ENCODE measurements at places on chromosomes 6 and 20.

DNA sequence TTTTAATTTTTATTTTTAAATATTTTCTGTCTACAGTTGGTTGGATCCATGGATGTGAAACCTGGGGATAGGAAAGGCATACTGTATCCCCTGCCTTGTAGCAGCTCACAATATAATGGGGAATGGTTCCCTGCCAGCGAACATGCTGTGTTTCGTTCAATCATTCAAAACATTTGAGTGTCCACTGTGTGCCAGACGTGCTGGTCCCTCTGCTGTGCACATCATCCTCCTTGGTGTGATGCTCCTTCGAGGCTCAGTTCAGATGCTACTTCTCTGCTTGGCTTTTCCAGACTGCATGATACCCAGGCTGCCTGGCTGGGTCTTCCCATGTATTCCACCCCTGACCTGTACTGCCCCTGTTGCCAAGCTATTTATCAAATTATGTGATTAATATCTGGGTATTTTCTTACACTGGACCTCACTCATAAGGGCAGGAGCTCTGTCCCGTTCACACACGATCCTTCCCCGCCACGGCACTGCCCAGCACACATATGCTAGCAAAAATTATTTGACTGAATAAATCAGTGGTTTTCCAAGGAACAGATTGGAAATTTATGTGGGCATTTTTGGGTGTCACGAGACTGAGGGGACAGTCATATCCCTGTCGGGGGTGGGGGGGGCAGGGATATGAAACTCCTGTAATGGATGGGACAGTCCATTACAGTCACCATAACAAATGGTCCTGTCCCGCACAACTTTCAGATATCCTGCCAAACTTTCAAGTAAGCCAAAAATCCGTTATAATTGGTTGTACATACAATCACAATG is 4.9 kb downstream of the SDCBP2 start:
- DNase-seq, result no peak

GRCh38 chr20:3312940-3313682 is 74.1 kb upstream of the SLC4A11 start:
- no peak for DNase-seq

DNA sequence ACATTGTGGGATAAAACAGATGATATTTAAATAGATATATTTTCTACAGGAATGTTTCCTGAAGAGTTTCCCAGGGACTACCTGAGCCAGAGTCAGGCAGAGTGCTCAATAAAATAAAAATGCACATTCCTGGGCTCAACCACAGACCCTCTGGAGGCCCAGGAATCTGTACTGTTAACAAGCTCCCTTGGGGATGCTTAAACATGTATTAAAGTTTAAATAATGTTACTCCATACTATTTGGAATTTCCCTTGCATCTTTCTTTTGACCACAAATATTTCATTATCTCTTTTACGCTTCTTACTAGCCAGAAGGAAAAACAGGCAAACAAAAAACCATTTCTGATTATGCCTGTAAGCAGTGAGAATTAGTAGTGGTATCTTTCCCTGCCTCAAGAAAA is 42.3 kb downstream of the GPR63 start:
- no peak for DNase-seq

- no peak for DNase-seq
Measured at GRCh38 chr6:35050757-35051330, 90.3 kb downstream of the TCP11 start.

GRCh38 chr6:117546674-117547073 is 55.6 kb downstream of the GOPC start:
- no peak for DNase-seq

DNA sequence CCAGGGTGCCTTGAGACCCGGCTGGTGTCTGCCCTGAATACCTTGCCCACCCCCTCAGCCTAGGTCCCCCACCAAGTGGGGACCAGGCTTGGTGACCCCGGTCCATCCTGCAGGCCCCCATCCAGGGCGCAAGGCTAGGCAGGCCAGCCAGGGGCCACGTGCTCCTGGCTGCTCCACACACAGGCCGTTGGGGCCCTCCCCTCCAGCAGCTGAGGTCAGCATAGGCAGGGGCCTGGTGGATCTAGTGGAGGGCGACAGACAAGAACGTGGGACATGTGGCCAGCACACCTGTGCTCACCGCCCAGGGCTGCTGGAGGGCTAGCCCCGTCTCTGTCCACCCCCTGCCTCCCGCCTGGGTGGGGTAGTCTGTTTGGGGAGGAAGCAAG is 7.5 kb upstream of the HRH3 start:
- DNase-seq, result no peak

GRCh38 chr6:47592131-47592840 is 106.1 kb upstream of the ADGRF4 start:
- no peak for DNase-seq

DNA sequence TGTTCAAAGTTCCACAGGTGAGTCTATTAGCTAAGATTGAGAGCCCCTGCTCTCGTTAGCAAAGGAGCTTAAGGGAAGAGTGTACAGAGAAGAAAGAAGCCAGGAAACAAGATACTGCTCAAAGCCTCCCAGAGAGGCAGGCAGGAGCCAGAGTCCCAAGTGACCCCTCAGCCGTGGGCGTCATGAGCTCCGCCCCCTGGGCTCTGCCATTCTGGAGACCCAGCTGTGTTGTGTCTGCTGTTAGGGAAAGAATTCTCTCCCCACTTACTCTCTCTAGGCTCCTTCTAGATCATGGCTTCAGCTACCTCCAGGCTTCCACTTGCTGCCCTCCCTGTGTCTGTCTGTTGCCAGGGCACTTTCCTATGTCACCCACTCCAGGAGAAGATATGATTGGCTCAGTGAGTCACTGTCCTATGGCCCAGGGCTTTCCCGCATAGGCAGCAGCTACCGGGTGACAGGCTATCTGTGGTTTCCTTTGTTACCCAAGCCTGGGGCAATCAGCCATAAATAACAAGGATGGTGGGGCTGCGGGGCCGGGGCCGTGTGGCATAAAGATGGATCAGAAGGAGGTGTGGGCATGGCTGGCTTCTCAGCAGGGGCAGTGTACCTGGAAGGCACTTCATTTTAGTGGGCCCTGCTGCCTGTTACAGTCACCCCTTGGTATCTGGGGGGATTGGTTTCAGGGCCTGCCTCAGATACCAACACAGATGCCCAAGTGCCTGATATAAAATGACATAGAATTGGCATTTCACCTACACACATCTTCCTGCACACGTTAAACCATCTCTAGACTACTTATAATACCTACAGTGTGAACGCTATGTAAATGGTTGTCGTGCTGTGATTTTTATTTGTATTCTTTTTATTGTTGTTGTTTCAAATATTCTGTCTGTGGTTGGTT is 118.9 kb downstream of the ARMC2 start:
- DNase-seq, result peak; percentile 67

GRCh38 chr6:63502156-63502555 is 70.1 kb upstream of the LOC128125822 start:
- DNase-seq, result no peak

DNA sequence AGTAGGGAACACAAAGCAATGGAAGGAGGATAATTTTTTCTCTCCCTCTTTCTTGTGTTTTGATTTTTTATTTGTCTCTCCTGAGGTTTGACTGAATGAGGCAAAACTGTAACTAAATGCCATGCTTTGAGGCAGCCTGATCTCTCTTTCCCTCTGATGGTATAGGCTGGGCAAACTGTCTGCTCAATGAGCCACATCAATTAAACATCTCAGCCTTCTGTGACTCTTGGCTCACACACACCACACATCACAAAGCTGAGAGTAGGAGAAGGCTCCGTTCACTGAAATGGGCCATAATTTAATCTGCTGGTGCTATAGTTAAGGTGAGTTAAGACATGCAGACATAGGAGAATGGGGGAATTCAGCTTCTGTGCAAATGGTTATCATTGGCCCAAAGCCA is 28.1 kb upstream of the SCGN start:
- no peak for DNase-seq

DNA sequence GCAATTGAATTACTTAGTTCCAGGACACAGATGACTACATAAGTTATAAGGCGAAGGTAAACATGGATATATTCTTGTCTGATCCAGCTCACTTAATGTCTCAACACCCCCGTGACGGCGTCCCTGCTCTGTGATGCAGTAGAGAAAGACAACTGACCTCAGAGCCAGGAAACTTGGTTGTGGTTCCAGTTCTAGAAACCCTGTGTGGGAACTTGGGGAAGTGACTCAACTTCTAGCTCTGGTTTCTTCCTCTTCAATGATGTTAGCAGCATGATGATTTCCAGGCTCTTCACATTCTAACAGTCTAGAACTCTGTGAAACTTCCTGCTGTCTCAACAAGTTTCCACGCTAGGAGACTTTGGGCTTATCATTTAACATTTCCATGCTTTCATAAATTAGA is 18.4 kb downstream of the LAMA4 start:
- DNase-seq, result no peak

- DNase-seq, result no peak
Measured at GRCh38 chr6:127497410-127497809, 21.7 kb downstream of the MTCL3 start.

- DNase-seq, result no peak
Measured at GRCh38 chr6:159718634-159719033, 8.7 kb upstream of the WTAP start.

GRCh38 chr6:140269591-140270165 is 895.2 kb upstream of the CITED2 start:
- no peak for DNase-seq

- DNase-seq, result peak; percentile 70
Measured at GRCh38 chr6:105317607-105318533, 85.0 kb downstream of the PREP start.

- DNase-seq, result no peak
Measured at GRCh38 chr6:23977706-23978105, 148.3 kb upstream of the NRSN1 start.

GRCh38 chr6:169035385-169036240 is 218.0 kb downstream of the THBS2 start:
- no peak for DNase-seq

- DNase-seq, result no peak
Measured at GRCh38 chr6:259901-260508, 32.3 kb upstream of the DUSP22 start.

GRCh38 chr6:150272264-150272975 is 96.4 kb upstream of the IYD start:
- no peak for DNase-seq

DNA sequence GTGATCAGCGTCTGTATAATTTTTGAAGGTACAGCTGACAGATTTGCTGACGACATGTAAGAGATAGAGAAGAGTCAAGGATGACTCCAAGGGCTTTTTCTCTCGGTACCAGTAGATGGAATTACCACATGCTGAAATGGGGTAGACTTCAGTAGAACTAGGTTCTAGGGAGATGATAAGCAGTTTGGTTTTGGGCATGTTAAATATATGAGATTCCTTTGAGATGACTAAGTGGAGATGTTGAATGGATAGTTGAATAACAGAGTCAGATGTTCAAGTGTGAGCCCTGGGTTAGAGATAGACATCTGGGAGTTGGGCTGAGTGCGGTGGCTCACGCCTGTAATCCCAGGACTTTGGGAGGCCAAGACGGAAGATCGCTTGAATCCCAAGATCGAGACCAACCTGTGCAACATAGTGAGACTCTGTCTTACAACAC is 50.0 kb downstream of the PHF20 start:
- no peak for DNase-seq

DNA sequence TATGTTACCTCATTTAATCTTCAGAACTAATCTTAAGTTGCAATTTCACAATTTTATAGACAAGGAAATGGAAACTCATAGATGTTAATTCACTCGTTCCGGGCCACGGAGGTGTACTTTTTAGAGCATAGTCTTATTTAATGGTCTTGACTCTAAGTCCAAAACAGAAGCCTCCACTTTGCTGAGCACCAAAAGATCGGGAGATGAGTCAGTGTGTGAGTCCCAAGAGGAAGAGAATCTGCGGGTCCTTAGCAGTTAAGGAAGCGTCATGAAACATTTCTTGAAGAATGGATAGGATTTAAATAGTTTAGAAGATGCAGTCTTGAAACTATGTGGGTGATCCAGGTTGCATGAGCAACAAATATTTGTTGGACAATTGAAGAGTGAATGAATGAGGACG is 231.8 kb upstream of the QKI start:
- DNase-seq, result no peak

GRCh38 chr6:47034926-47035325 is 7.2 kb downstream of the ADGRF1 start:
- DNase-seq, result peak; percentile 96

DNA sequence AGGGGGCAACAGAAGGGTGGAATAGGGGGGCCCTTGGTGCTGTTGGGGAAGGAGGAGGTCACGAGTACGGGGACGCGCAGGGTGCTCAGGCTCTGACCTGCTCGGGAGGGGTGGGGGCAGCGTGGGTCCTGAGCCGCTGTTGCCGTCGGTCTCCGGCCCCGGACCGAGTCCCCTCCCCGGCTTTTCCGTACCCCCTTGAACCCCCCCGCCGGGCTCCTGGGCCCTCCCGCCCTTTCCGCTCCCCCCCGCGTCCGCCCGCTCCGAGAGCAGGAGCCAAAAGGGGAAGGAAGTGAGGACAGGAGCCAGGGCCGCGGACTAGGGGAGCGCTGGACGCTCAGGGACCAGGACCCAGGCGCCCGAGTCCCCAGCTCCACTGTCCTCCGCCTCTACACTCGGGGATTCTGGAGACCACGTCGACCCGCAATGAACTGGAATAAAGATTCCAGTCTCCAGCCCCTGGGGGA is at the start of gene RGL2:
Gene RGL2 (minus strand): TSS at position 170 of the 464 bp plus-strand sequence. CDS start 332 bp downstream, outside the sequence.
- peak; percentile 35 for DNase-seq

DNA sequence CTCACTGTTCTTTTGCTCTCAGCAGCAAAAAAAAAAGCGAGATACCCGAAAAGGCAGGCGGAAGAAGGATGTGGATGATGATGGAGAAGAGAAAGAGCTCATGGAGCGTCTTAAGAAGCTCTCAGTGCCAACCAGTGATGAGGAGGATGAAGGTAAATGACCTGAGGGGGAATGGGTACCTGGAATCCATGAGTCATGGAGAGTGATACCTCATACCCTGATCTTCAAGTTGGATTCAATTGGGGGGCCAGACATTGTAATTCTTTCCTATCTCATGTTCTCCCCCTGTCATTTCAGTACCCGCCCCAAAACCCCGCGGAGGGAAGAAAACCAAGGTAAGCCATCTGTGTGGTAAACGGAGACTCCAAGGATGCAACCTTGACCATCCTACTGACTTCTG is 6.8 kb downstream of the ABCF1 start:
- DNase-seq, result no peak
